A549 treated with DMSO at 1 μM for 4 hours (cell line): ENCODE measurements at places on chromosomes 4 and X. TPM values are rescaled to one million over a fixed set of nuclear protein-coding genes. Genes with fewer than 3 reads are reported as not detected.

RAB9B gene
- total RNA-seq, result 0.04 to 0.08 TPM (median 0.06 TPM) in 4 of 5 replicates, not detected in the other

FAM47B gene
- not detected in 5 replicates for total RNA-seq

ERVMER34-1 gene
- total RNA-seq, result 0.48 to 1.2 TPM (median 0.61 TPM) in 5 replicates

ADAMTS3 gene
- 0.02 TPM in 1 of 5 replicates, not detected in the others for total RNA-seq

GRID2 gene
- not detected in 5 replicates for total RNA-seq

RGN gene
- 0.13 TPM in 1 of 5 replicates, not detected in the others for total RNA-seq
